ENCODE measurements at places on chromosomes 2 and 18.
A peak's percentile ranks its signal among the peaks of the same experiment; 100 is the strongest.

DNA sequence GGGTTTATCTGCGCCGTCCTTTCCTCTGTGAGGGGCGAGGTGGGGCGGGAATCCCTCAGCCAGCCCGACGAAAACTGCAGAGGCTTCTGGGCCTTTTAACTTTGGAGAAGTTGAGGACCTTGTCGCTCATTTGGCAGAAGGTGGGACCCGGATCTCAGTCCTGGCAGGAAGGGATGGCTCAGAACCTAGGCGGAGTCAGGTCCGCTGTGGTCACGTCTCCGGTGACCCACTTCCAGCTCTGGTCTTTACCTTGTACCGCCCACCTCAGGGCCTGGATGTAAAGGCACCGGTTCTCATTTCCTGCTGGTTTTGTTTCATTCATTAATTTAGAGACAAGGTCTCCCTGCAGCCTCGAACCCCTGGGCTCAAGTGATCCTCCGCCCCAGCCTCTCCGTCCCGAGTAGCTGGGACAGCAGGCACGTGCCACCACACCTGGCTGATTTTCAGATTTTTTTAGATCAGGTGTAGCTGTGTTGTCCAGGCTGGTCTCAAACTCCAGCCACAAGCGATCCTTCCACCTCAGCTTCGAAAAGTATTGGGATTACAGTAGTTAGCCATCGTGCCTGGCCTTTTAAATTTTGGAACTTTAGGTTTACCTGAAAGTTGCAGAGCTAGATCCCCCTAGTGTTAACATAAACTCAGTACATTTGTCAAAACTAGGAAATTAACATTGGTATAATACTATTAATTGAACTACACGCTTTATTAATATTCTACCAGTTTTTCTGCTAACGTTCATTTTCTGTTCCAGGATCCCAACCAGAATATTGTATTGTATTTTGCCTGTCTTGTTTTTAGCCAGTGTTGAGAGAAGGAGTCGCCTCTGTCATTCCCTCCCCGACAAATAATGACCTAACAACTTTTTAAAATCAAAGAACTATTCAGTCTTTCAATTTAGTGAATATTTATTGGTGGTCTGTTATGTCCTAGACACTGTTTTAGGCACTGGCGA, 852 bp downstream of the POLI start:
- DNase-seq: no peak

DNA sequence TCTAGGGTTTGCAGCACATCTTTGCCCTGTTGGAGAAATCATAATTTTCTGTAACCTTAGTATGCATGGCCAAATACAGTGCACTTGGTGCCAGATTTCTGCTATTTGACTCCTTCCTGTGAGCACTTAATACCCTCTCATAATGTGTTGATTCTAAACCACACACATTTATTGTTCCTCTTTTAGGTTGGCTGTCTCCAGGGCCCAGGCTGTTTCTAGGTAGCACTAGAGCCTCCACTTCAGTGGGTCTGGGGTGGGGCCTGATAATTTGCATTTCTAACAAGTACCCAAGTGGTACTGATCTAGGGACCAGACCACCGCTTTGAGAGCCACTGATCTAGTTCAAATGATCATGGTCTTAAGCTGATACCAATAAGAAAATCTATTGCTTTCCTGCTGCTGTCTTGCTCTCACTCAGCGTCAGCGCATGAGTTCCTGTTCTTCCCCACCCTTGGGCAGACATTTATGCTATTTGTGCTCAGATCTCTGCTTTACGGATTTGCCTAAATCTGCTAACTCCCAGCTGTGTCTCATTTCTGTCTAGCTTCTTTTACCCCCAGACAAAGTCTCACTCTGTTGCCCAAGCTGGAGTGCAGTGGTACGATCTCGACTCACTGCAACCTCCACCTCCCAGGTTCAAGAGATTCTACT, 7.4 kb downstream of the PTRHD1 start:
- no peak for DNase-seq

- no peak for DNase-seq
Measured at GRCh38 chr2:105584435-105585010, 160.2 kb upstream of the NCK2 start.

DNA sequence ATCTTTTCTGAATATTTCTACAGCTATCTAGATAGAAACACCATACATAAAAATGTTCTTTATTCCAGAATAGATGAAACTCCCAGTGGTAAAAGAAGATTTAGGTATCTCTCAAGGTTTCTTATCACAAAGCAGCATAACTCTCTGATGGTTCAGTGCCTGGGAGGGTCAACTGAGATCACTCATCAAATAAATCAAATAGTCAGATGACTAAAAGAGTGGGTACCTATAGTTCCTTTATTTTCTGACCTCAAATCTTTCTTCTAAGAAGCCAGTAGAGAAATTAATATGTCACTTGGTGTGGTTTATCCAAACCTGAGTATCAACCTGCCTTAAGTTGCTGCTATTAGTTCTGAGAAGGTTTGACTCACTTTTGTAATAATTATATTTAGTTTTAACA, 120.9 kb downstream of the TMEFF2 start:
- no peak for DNase-seq

DNA sequence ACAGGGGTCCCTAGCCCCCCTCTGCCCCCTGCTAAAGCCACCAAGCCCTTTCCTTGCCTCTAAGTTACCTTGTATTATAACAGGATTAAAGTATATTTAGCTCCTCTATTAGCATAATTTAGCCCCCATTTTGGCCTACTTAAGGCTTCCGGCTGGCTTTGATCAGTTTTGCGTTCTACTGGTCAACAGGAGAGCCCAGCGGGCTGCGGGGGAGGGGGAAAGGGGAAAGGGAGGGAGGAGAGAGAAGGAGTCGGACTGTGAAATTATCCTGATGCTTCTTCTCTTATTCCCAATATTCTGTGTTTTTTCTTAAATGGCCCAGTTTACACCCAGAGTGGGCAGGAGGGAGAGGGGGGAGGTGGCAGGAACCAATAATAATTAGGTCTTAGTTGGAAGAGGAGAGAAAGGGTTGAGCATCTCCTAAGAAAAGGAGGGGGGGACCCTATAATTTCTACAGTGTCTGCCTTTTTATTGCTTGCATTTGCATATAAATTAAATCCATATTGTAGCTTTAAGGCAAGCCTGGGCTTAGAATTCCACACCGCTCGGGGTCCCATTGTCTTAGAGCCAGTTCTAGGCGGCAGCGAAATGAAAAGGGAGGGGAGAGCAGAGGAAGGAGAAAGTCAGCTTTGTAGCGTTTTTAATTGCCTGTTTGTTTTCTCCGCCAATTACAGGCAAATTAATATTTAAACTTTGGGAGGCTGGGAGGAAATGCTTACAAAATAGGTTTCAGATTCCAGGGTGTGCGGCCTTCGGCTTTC, 39.6 kb downstream of the EN1 start:
- DNase-seq: no peak

- no peak for DNase-seq
Measured at GRCh38 chr2:42843131-42843530, 50.7 kb upstream of the HAAO start.

DNA sequence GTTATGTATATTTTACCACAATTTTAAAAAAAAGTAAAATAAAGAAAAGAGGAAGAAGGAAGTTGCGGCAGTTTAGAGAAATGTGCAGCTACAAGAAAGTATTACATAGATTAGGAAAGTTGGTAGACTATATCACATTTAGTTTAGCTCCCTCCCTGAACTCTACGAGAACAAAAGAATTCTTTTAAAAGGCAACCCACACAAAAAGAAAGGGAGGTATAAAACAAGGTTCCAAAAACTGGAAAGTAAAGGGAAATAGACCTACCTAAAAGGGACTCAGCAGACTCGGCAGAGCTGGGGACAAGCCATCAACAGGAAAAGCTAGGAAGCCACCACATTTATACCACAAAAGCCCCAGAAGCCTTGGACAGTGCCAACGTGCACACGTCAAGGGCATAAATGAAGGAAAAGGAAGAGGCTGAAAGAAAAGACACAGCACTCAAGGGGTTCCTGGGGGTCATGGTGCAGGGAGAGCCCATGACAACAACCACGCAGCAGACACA, 9.1 kb downstream of the TMEM127 start:
- DNase-seq: no peak

DNA sequence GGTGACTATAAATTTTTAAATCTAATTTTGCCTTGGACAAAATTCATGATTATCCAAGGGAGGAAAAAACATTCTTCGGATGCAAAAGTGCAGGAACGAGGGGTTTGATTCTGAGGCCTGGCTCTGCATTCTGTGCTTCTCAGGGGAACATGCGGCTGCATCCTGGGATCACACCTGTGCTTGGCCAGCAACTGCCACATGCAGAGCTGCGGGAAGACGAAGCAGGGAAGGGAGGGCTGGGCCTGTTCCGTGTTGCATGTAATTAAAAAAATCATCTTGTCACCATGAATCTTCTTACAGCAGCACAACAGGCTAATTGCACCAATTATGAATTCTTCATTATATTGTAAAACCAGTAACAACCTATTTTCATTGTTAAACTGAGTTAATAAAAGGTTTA, 158.0 kb upstream of the ALKAL2 start:
- no peak for DNase-seq

DNA sequence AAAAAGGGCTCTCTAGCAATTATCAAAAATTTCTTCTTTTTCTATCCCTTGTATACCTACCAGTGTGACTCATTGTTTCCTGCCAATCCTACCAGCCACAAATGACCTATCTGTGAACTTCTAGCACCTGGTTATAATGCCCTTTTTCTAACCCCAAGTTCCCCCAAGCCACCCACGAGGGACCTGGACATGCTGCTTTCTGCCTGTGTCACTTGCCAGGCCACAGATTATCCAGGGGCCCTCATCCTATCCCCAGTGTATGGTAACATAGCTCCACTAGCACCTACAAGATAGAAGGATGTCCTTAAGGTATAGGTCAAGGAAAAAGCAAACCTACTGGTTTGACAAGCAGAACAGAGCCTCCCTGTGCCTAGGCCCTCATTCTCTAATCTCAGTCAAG, 26.8 kb downstream of the AAK1 start:
- peak; percentile 38 for DNase-seq

DNA sequence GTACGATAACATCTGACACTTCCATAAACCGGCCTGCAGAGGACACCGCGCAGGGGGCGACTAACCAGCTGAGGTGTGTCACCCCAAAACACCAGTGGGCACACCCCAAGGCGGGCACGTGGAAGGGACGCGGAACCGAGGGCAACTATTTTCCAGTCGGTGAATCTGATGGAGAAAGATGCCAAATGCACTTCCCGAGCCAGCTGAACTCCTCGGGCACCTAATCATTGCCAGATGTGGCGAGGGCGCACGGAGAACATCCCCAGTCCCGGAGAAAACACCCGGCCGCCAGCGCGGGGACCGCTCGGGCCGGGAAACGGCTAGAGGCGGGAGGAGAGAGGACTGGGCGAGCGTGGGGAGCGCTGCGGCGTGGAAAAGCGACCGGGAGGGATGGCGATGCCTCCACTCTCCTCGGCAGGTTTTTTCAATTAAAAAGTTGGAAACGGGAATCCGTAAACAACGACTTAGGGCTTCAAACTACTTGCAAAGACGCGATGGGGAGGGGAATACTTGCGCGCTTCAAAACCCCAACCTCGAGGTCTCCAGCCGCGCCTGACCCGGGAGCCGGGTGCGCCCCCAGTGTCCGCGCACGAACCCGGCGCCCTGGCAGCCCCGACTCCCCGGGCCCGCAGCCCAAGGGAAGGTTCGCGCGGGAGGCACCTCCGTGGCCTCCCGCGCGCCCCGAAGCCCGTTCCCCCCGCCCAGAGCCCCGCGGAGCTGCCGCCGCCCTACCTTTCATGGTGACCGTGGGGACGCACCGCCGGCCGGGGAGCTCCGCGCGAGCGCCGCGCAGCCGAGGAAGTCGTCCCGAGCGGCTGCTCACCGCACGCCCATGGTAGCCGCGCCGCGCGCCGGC, 497 bp downstream of the COLEC12 start:
- DNase-seq: no peak

GRCh38 chr18:70503060-70503459, 214.2 kb downstream of the SOCS6 start:
- no peak for DNase-seq

- no peak for DNase-seq
Measured at GRCh38 chr2:96771796-96772618, 11.3 kb downstream of the CNNM4 start.

GRCh38 chr18:68494802-68495581, 219.9 kb downstream of the TMX3 start:
- no peak for DNase-seq

DNA sequence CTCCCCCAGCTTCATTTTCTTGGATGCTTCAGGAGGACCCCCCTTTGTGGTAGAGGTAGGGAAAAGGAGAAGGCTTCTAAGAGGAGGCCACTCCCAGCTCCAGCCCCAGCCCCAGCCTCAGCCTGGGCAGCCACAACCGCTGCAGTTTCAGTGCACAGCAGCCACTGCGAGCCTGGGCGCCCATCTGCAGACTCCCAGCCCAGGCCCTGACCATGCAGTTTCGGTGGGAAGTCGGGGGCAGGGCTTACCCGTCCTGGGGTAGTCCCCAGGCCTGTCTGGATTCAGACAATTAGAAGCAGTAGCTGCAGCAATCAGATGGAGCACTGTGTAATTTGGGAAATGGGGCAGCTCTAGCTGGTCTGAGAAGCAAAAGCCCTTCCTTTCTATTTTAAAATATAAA, 28.6 kb downstream of the ITM2C start:
- no peak for DNase-seq

DNA sequence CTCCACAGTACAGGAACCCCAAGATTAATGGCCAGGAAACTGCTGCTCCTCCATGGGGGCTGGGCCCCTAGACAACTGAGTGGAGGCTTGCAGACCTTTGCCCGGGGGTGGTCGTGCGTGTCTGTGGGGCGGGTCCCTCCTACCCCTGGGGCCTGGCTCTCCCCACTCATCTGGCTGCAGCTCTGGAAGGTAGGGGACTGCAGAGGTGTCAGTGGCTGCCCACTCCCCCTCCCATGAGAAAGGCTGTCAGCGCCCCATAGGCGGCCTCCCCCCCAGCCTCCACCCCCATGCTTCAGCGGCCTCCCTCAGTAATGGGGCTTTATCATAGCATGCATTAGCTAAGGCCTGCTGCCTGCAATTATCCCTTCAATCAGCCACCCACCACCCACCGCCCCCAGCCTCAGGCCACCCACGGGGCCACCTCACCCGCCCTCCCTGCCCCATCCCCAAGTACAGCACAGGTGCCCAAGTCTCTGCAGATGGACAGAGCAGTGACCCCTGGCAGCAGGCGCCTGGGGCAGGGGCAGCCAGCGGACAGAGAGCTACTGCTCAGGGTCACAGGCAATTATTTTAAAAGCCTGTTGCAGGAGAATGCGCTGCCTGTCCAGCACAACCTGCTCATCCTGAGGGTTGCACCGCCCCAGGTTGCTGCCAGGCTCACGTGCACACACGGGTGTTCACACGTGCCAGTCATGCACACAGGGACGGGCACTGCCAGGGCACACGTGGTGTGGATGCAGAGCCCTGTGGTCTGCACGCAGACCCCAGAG, 9.1 kb upstream of the ECEL1 start:
- DNase-seq: no peak

GRCh38 chr18:3118195-3119010, 101.4 kb downstream of the MYOM1 start:
- no peak for DNase-seq

DNA sequence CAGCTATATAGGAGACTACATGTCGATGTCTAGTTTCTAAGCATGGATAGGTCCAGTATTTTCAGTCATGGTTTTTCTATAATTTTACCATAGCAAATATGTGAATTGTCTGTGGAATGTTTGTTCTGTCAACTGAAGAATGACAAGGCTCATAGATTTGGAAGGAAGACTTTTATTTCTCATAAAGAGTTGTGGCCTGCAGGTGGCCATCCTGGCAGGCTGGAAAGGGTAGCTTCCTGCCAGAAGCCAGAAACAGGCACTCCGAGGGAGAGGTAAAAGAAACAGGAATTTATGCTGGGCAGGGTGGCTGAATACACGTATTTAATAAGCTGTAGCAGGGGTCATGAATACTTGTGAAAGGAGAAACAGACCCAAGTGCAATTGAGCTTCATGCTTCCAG, 182.1 kb downstream of the PARD3B start:
- no peak for DNase-seq

- peak; percentile 46 for DNase-seq
Measured at GRCh38 chr2:171432969-171433762, 624 bp downstream of the METTL8 start.

Data from stimulated activated CD4-positive, alpha-beta T cell treated with anti-CD3 and anti-CD28 coated beads, TNF-alpha, amount 100 ng/mL, for 24 hours (primary cell).